ENCODE measurements at places on chromosomes 7 and 10. TPM values are rescaled to one million over a fixed set of nuclear protein-coding genes. Genes with fewer than 3 reads are reported as not detected.

Gene OR2A7
- 29.5 TPM for total RNA-seq

Gene OR6B1
- not detected for total RNA-seq

Gene LFNG
- total RNA-seq: 70.1 TPM

Gene CYTH3
- 12.8 TPM for total RNA-seq

Gene RNLS
- 15.0 TPM for total RNA-seq

Gene PPP1R17
- not detected for total RNA-seq

Gene RADIL
- total RNA-seq: 1.4 TPM

Gene GARIN1A
- total RNA-seq: 0.81 TPM

DNA sequence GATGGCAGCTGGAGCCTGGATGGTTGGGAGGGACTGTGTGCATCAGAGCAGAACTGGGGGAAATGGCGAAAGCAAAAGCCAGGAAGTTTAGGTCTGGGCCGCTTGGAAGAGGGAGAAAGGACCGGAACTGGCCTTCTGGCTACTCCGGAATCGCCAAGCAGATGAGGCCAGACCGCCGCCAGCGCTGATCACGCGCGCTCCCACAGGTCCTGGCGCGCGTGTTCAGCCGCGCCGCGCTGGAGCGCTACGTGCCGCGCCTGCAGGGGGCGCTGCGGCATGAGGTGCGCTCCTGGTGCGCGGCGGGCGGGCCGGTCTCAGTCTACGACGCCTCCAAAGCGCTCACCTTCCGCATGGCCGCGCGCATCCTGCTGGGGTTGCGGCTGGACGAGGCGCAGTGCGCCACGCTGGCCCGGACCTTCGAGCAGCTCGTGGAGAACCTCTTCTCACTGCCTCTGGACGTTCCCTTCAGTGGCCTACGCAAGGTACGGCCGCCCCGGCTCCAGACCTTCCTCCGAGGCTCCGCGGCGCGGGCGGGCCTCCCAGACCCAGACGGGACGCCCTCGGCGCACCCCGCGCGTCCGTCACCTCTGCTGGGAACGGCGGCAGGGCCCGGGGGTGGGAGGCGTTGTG, 2.0 kb downstream of the CYP26C1 start:
- no peak for DNase-seq

DNA sequence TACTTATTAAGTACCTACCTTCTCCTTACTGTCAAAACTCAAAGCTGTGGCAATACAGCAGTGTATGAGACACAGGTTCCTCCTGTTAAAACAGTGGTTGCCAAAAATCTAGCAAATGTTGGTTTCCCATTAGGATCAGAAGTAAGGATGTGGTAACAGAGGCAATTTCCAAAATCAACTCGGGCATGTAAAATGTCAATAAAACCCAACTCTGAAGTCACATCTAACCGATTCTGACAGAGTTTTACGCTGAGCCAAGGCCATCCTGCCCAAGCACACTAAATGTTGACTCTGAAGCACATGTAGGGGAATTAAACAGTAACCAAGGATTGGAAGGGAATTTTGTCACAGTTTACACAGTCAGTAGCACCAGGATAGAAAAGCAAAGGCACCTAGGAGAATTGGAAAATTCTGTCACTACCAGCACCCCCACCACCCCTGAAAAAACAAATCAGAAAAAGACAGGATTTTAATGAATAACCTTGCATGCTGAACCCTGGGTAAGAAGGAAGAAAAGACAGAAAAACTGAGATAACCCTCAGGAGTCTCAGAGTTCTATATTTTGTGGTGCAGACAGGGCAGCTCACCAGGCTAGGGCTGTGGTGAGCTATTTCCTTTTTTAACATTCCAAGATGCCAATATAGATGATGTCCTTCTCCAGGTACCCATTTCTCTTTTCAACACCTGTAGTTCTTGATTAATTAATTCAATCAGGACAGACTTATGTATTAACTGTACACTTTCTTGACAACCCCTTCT, 119.5 kb downstream of the DOCK4 start:
- no peak for DNase-seq

DNA sequence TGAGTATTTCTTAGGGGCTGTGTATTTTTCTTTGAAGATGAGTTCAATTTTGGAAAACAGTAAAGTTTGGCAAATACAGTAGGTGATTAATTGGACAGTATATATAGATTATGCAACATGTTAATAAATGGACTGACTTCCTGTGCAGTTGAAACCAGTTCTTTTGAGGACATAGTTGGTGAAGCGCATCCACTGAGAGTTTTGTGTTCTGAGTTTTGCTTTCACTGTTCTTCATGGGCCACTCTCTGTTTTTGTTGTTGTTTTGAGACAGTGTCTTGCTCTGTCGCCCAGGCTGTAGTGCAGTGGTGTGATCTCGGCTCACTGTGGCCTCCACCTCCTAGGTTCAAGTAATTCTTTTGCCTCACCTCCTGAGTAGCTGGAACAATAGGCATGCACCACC, 109.0 kb downstream of the SDHAF3 start:
- DNase-seq: no peak

DNA sequence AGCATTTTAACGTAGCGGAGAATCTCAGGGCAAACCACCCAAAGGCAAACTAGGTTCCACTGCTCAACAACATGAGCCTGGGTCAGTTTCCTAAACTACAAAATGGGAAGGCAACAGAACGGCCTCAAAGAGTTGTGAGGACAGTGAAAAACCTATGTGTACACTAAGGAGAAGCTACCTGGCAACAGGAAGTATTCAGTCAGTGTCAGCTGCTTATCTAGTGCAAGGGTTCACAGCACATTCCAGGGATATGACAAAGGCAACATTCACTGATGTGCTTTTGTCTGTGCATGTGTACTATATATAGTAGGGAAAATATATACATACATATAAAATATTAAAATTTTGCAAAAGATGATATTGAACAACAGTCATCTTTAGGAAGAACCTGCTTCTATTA, 17.2 kb downstream of the NUDCD3 start:
- DNase-seq: no peak

GRCh38 chr7:41193738-41194282, 509.1 kb downstream of the INHBA start:
- no peak for DNase-seq

GRCh38 chr7:47605816-47606575, 24.1 kb upstream of the TNS3 start:
- no peak for DNase-seq

GRCh38 chr10:88437411-88437810, 145.7 kb downstream of the RNLS start:
- DNase-seq: no peak

- DNase-seq: no peak
Measured at GRCh38 chr10:22486431-22486830, 141.1 kb downstream of the SPAG6 start.

DNA sequence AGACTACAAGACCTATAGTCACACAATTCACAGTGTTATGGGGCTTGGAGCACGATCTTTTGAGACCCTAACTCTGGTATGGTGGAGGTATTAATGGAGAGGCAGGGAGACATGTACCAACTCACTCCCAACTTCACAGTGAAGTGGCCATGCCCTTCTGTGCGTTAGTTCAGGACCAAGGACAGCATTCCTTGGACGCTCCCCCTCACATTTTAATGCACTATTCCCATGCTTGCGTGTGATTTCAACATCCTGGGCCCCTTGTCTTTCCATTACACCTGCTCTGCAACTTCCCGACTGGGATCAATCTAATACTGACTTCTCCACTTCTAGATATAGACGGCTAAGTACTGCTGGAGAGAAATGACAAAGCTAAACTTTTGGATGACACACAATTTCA, 72.7 kb downstream of the PLCE1 start:
- DNase-seq: no peak

DNA sequence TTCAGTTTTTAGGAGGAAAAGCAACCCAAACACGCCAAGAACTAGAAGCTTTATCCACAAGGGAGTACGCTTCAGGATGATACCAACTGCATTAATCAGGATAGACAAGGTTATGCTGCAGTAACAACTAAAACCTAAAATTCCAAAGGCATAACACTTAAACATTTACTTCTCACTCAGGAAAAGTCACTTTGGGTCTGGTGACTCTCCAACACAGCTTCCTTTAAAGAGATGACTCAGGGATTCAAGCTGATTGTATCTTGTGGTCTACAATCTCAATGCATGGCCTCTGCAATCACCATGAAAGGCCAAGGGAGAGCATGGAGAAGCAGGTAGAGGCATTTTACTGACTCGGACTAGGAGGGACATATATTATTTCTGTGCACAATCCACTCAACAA, 315.8 kb downstream of the KCNMA1 start:
- no peak for DNase-seq

GRCh38 chr10:103327906-103328305, 23.0 kb downstream of the PCGF6 start:
- DNase-seq: no peak

- peak; percentile 58 for DNase-seq
Measured at GRCh38 chr7:43639858-43640491, 57.1 kb downstream of the STK17A start.

GRCh38 chr7:90692396-90692795, 96.3 kb downstream of the CDK14 start:
- no peak for DNase-seq

DNA sequence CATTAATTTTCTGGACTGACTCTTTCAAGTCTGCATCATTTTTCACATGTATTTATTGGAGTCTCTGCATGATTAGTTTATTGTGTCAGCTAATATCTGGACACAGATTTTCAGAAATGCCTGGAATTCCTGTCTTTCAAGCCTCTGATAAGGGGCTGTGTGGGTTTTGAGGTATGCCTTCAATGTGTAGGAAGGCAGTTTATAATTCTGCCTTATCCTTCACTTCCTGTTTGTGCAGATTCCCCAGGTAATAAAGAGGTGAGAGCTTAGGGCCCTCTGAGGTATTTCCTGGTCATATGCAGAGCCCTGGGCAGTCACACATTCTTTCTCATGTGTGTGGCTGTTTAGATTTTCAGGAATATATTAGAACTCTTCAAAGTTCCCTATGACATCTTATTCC, 79.4 kb upstream of the PRKCQ start:
- DNase-seq: no peak
